ENCODE measurements at places on chromosomes 2 and 18.
A peak's percentile ranks its signal among the peaks of the same experiment; 100 is the strongest.

GRCh38 chr2:20567159-20567925, 83.6 kb downstream of the HS1BP3 start:
- DNase-seq = no peak

DNA sequence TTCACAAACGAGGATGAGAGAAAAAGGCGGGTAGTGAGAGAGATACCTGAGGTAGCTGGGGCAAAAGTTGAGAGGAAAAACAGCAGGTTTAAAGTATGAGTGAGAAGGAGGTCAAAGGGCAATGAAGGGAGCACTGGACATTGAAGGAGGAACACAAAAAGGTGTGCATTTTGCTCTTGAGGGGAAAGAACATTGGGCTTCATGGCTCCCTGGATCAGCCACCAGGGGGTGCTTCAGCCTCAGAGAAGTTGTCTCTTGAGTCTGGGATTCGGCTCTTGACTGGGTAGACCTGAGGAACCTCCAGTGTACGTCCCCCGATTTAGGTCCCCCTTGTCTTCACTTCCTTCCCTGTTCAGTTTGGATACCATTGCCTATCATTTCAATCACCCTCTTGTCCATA, 128.5 kb downstream of the RAPGEF4 start:
- DNase-seq = peak; percentile 22

DNA sequence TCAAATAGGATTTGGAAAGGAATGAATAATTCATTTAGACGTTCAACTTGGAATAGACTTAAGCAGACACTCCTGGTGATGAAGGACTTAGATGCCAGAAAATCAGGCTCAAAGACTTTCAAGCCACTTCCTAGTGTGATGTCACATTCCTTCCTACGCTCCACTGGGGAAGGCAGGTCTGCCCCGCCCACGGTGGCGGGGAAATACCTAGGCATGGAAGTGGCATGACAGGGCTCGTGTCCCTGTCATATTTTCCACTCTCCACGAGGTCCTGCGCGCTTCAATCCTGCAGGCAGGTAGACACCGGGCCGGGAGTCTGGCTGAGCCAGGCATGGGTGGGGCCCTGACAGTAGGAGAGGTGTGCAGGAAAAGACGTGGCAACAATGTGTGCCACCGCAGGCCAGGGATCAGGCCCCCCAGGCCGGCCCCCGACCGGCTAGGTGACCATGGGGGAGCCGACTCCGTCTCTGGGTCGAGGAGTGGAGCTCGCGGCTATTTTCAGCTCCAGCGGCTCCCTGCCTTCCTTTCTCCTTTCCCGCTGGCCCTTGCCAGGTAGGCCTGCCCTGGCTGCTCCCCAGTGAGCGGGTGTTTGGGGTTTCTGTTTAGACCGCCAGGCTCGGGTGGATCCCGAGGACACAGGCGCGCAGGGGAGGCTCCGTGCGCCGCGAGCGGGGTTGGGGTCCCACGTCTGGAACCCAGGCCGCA, at the start of gene IL1RL2:
Gene IL1RL2 (plus strand): TSS at position 233 of the 705 bp plus-strand sequence. CDS start 845 bp downstream, outside the sequence.
- no peak for DNase-seq

DNA sequence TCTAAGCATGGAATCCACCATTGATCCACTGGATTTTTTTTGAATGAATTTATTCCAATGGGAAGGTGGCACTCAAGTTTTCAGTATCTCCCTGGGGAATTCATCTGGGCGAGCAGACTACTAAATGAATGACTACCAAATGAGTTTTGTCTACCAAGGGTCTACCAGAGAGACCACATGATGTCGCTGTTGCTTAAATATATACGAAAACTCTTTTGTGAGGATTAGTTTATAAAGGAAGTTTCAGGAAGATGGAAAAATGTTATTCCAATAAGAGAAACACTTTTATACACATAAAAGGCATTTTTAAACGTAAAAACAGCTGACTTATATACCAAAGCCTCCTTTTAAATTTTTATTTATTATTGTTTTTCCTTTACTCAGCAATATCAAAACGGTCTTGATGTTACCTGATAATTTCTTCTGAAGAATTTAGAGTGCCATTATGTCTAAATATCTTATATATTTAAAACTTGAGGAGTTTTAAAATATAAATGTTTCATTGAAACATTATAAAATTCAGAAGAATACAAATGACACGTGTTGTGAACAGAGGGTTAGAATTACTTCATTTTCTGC, 139.7 kb downstream of the HRH4 start:
- DNase-seq = peak; percentile 72

DNA sequence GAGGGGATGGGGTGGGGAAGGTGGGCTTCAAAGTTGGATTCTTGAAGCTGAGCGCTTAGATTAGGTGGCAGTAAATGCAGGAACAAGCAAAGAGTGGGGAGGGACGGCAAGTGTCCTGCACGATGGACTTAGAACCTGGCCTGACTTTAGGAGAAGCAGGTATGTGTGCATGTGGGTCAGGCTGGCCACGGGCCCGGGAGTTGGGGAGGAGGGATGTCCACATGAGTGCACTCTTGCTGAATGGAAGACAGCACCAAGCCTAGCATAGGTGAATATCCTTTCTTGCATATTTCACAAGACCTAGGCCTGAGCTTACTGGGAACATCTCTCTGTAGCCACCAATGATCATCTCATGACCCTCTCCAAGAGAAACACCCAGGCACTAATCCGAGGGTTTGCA, 96.1 kb downstream of the DDX1 start:
- no peak for DNase-seq

DNA sequence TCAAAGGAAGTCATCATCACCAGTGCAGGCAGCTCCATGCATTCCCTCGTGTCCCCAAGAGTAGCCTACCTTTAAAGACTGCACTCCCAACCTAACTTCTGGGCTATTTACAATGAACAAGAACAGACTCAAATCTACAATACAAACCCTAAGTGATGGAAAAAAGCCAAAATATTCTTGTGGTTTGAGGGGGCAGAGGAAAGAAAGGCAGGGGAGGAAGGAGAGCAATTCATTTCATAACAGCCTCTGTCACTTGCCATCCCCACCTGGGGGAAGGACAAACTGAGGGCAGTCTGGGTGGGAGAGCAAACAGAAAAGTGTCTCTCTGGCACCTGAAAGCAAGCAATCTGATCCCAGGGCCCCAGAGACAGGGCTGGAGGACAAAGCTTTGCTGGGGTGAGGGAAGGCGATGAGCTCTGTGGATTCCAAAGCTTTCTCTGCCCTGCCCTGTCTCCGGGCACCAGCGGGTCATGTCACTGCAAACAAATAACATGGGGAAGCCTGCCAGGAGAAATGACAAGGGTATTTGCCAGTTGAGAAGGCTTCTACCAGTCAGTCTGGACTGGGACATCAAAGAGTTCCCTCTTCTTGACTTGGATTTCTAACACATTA, 528.0 kb upstream of the TNP1 start:
- peak; percentile 47 for DNase-seq

- no peak for DNase-seq
Measured at GRCh38 chr2:110876167-110876999, 144.0 kb downstream of the ACOXL start.

- no peak for DNase-seq
Measured at GRCh38 chr2:216803791-216804190, 56.1 kb downstream of the TNP1 start.

GRCh38 chr18:3790703-3791102, 340.7 kb downstream of the TGIF1 start:
- DNase-seq = peak; percentile 92

DNA sequence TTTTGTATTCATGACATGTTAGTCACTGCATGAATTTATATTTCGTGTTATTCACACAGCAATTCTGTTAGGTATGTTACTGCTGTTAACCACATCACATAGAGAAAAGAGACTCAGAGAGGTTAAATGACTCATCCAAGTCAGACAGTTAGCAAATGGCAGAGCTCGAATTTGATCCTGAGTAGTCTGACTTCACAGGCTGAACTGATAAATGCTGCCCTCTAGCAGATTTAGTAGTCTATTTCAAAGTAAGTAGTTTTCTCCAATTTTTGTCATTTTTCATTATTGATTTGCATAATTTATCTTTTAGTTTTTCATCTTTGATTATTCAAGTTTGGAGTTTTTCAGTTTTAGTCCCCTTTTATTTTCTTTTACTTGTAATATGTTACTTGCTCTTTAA, 58.3 kb downstream of the WDR7 start:
- DNase-seq = peak; percentile 45

GRCh38 chr2:215811003-215811402, 202.3 kb downstream of the MREG start:
- no peak for DNase-seq

GRCh38 chr2:159080641-159081040, 112.2 kb downstream of the TANC1 start:
- no peak for DNase-seq

DNA sequence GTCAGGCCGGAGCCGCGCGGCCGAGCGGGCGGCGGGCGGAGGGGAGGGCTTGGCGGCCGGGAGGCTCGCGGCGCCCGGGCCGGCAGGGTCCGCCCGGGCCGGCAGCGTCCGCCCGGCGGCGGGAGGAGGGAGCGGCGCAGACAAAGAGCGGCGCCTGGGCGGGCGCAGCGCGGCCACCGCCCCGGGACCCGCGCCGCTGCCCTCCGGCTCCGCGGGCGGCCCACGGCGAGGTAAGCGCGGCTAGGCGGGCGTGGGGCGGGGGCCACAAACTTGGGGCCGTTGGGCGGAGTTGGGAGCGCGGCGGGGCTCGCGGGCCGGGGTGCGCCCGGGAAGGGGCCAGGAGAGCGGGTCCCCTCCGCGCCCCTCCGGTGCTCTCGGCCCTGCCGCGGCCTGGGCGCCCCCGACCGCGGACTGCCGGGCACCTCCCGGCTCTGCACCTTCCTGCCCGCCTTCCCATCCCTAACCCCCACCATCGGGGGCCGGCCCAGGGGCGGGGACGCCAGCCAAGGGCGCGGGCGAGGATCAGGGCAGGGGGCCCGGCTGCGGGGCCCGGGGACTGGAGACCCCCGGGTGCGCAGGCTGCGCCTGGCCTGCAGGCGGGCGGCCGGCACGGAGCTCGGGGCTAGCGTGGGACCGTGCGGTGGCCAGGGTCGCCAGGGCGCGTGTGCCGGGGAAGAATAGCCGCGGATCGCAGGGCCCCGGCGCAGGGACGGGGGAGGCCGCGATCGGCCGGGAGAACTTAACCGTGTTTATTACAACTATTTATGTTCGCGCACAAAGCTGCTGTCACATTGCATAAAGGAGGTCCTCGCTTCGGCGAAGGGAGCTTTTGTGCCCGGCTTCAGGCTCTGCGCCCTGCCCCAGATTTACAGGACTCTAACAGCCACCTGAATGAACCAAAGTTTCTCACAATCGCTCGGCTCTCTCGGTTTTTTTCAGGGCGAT, at the start of gene NCK2:
Gene NCK2 (plus strand): TSS at position 4 of the 945 bp plus-strand sequence. CDS start 110,152 bp downstream, outside the sequence.
- no peak for DNase-seq

- no peak for DNase-seq
Measured at GRCh38 chr2:113867571-113867970, 22.3 kb upstream of the ACTR3 start.

DNA sequence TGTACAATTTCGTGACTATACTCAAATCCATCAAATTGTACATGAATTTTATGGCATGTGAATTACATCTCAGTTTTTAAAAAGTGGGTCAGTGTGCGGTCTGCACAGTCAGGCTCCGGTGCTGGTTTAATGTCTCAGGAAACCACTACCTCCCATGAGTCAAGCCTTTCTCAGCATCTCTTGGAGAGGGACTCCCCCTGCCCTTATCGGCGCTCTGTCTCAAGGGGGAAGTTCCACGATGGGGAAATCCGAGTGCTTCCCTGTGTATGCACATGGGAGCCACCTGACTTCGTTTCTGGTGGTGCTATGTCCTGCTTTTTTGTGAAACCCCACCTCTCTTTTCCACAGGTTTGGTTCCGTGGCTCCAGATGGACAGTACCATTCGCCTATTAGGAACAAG, 72.5 kb downstream of the ACOXL start:
- no peak for DNase-seq

DNA sequence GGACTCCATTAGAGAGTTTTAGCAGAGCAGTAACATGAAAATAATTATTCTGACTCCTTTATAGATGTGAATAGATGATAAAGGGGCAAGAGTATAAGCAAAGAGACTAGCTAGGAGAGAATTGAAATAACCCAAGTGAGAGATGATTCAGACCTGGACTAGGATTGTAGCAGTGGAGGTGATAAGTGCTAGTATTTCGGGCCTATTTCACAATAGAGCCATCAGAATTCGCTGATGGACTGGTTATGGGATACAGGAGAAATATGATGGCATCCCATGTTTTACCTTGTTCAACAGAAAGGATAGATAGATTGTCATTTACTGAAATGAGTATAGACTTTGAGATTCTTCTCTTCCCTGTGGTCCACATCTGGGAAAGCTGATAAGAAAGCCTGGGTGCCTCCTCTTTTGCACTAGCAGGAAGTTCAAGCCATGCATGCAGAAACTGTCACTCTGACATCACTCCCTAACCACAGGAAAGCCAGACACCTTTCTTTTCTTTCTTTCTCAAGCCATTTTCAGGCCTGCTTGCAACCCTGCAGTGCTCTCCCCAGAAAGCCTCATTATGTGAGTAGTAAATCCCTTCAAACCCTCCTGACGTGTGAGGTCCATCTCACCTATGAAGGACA, 25.3 kb downstream of the DYNAP start:
- DNase-seq = no peak

- DNase-seq = no peak
Measured at GRCh38 chr2:207835805-207836204, 66.1 kb upstream of the FZD5 start.

DNA sequence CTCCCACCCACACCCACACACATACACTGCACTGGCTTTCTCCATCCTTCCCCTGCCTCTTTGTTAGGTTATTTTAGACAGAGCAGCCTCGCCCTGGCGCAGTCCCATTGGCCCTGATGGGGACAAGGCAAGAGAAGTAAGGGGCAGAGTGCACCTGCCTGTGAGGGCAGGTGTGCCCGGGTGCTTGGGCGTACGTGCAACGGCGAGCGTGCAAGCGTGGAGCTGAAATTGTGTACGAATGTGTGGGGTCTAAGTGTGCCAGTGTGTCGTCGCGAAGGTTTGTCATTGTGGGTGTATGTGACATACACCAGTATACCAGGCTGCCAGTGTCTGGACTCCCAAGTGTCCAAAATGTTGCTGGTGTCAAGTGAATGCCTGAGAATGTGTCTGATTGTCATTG, 544 bp downstream of the LRATD1 start:
- no peak for DNase-seq

DNA sequence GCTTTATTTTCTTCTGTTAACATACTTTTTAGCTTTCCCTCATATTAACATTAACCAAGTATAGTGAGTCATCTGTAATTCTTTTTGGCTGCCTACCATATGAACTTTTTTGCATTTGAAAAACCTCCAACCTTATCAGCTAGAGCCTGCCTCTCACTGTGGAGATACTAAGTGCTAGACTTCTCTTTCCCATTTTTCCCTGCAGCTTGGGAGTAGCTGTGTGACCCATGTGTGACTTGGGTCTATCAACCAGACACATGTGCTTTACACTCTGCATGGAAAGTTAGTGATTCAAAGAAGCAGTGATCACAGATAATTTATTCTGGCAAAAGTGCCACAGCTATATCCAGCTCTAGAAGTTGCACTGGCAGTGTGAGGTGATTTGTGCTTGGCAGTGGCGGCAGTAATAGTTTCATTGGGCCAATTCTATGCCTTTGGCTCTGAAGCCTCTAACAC, 36.3 kb downstream of the PREPL start:
- DNase-seq = no peak

DNA sequence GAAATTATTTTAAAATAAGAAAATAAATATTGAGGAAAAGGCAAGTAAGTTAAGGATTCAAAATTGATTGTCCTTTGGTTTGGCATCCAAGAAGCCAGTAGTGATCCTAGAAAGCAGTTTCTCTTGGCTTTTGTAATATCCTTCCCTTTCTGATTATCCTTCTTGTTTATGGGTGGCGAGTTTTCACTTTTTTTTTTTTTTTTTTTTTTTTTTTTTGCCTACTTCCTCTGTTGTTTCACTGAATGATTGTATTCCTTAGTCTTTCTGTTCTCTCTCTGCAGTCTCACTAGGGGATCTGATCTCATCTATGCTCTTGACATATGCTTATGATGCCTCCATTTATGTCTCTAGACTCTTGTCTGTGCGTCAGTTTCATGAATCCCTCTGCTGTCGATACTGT, 4.2 kb downstream of the NAPG start:
- DNase-seq = no peak

Data from hematopoietic multipotent progenitor cell (in vitro differentiated cells).